ENCODE measurements at places on chromosomes 5 and 9. TPM values are rescaled to one million over a fixed set of nuclear protein-coding genes. Genes with fewer than 3 reads are reported as not detected.
A peak's percentile ranks its signal among the peaks of the same experiment; 100 is the strongest.

The RNF224 gene
- 0.20 TPM for total RNA-seq

The SAXO1 gene
- total RNA-seq = 0.09 TPM

The SLC4A9 gene
- not detected for total RNA-seq

GRCh38 chr9:16368237-16369087, 502.0 kb downstream of the BNC2 start:
- H3K36me3 ChIP-seq = no peaks in the 10 kb centered on the region
- no peak overlapping the region for H3K4me3 ChIP-seq
- DNase-seq = peak; percentile 10

GRCh38 chr9:588981-589380, 252.5 kb upstream of the DMRT1 start:
- H3K4me3 ChIP-seq = no peak overlapping the region
- H3K4me1 ChIP-seq = peaks cover 2% of the 10 kb centered on the region
- H3K27me3 ChIP-seq = no peaks in the 10 kb centered on the region
- no peak for DNase-seq

DNA sequence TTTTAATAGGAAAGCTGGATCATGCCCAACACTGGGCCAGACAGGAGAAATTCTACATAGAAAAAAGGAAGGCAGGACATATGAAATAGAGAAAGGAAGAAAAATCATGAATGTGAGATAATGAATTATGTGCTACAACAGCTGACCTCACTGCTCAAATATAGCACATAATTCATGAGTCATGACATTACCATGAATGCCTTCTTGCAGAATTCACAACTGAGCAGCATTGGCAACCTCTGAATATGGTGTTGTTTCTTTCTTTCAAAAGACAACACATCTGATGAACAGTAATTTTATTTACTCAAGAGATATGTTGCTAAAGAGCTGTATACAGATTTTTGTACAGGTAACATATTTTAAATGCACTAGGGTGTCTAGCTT, 34.4 kb downstream of the APBA1 start:
- no peak overlapping the region for H3K27ac ChIP-seq
- no peak for DNase-seq

GRCh38 chr9:1619915-1620710, 395.0 kb upstream of the SMARCA2 start:
- no peak overlapping the region for H3K27ac ChIP-seq
- no peak for DNase-seq
- H3K27me3 ChIP-seq = no peaks in the 10 kb centered on the region
- no peak overlapping the region for H3K4me3 ChIP-seq
- H3K36me3 ChIP-seq = no peaks in the 10 kb centered on the region
- H3K4me1 ChIP-seq = no peaks in the 10 kb centered on the region

- H3K27me3 ChIP-seq = no peaks in the 10 kb centered on the region
- no peaks in the 10 kb centered on the region for H3K4me1 ChIP-seq
- no peak overlapping the region for H3K4me3 ChIP-seq
- H3K27ac ChIP-seq = no peak overlapping the region
- no peak for DNase-seq
These were observed 73.0 kb downstream of the ZNF366 start for GRCh38 chr5:72434056-72434780.

- H3K36me3 ChIP-seq = peaks cover 18% of the 10 kb centered on the region
- peak overlapping the region; percentile 54 for H3K27ac ChIP-seq
- H3K27me3 ChIP-seq = no peaks in the 10 kb centered on the region
- peak; percentile 61 for DNase-seq
- H3K4me1 ChIP-seq = no peaks in the 10 kb centered on the region
These were observed 381.8 kb downstream of the ADGRV1 start for GRCh38 chr5:90940227-90940995.

GRCh38 chr5:180589771-180590542, 1.3 kb downstream of the SCGB3A1 start:
- no peaks in the 10 kb centered on the region for H3K4me1 ChIP-seq
- no peak overlapping the region for H3K27ac ChIP-seq
- peaks cover 28% of the 10 kb centered on the region for H3K27me3 ChIP-seq
- peaks cover 4% of the 10 kb centered on the region for H3K36me3 ChIP-seq
- no peak for DNase-seq

DNA sequence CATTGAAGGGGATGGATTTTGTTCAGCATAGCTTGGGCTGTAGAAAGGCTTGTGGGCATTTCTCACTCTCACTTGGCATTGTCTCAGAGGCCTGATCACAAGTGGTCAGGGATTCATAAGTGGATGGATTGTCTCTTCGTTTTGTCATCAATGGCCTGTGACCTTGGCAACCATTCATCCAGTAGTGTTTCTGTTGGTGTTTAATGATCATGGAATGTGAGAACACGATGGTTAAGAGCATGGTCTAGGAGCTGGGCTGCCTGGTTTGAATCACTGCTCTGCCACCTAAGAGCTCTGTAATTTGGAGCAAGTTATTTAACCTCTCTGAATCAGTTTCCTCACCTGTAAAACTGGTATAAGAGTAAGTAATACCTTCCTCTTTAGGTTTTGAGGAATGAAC, 430.1 kb upstream of the MEF2C start:
- no peak overlapping the region for H3K27ac ChIP-seq
- no peaks in the 10 kb centered on the region for H3K36me3 ChIP-seq
- H3K4me1 ChIP-seq = no peaks in the 10 kb centered on the region
- no peaks in the 10 kb centered on the region for H3K27me3 ChIP-seq
- no peak overlapping the region for H3K4me3 ChIP-seq
- DNase-seq = no peak

- no peak overlapping the region for H3K27ac ChIP-seq
- H3K36me3 ChIP-seq = no peaks in the 10 kb centered on the region
- DNase-seq = no peak
- no peaks in the 10 kb centered on the region for H3K4me1 ChIP-seq
- no peaks in the 10 kb centered on the region for H3K27me3 ChIP-seq
These were observed 4.9 kb downstream of the NADK2 start for GRCh38 chr5:36236801-36237200.

- no peaks in the 10 kb centered on the region for H3K36me3 ChIP-seq
- no peak overlapping the region for H3K4me3 ChIP-seq
- H3K27me3 ChIP-seq = no peaks in the 10 kb centered on the region
- no peaks in the 10 kb centered on the region for H3K4me1 ChIP-seq
- DNase-seq = no peak
These were observed 445.5 kb downstream of the MED10 start for GRCh38 chr5:5932824-5933223.

GRCh38 chr5:155290937-155291336, 277.4 kb downstream of the KIF4B start:
- H3K27me3 ChIP-seq = no peaks in the 10 kb centered on the region
- H3K27ac ChIP-seq = no peak overlapping the region
- H3K36me3 ChIP-seq = no peaks in the 10 kb centered on the region
- H3K4me1 ChIP-seq = 0 out of 2 replicates have a peak, but pooled peaks cover 3% of the 10 kb centered on the region
- H3K4me3 ChIP-seq = no peak overlapping the region
